ENCODE measurements at places on chromosomes 11 and 22.
A peak's percentile ranks its signal among the peaks of the same experiment; 100 is the strongest.

- DNase-seq = no peak
Observed at GRCh38 chr11:23539556-23539955, 679.3 kb upstream of the CCDC179 start.

DNA sequence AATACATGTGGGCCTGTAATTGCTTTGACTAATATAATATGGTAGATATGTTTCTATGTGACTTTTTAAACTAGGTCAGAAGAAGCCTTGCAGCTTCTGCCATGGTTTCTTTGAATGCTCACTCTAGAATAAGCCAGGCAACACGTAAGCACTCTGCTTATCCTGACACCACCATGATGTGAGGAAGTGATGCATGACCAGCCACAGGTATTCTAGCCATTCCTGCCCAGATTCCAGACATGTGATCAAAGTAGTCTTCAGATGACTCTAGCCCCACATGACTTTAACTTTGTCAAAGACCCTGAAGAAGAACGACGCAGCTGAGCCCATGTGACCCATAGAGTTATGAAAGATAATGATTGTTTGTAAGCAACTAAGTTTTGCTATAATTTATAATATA, 276.1 kb upstream of the NCAM1 start:
- DNase-seq = no peak

DNA sequence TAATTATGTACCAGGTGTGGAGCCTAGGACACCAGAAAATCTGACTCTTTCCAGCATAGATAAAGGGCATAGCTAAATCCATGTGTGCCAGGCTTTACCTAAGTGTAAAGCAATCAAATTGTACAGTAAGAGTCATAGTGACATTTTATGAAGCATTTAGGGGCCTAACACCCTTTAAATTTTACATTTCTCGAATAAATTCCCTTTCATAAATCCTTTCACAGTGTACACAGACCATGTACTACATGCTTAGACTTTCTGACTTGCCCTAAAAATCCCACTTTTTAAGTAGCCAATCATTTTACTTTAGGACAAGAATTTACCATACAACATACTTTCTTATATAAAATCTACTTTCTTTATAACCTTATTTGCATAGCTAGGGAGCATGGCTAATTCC, 727.6 kb upstream of the LUZP2 start:
- no peak for DNase-seq

- DNase-seq = no peak
Observed at GRCh38 chr11:133122256-133122655, 410.0 kb downstream of the OPCML start.

DNA sequence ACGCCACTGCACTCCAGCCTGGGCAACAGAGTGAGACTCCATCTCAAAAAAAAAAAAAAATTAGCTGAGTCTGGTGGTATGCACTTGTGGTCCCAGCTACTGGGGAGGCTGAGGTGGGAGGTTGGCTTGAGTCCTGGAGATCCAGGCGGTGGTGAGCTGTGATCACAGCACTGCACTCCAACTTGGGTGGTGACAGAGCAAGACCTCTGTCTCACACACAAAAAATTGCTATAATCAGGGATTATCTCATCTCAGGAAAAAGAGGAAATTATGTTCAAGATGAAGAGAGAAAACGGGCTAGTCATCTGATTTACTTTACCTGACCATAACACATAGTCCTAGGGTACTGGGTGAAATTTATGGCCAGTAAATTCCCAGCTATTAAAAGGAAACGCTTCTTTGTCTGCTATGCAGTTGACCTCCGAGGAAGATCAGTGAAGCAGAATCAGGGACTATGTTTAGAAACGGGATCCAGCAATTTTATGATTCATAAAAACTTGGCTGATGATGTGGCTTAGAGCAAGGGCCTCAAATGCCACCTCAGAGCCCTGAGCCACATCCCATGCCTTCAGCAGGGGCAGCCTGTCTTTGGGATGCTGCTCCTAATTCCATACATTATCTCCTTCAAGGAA, 386.2 kb downstream of the NTM start:
- no peak for DNase-seq

GRCh38 chr11:68050371-68050841, 11.6 kb downstream of the TCIRG1 start:
- DNase-seq = no peak

DNA sequence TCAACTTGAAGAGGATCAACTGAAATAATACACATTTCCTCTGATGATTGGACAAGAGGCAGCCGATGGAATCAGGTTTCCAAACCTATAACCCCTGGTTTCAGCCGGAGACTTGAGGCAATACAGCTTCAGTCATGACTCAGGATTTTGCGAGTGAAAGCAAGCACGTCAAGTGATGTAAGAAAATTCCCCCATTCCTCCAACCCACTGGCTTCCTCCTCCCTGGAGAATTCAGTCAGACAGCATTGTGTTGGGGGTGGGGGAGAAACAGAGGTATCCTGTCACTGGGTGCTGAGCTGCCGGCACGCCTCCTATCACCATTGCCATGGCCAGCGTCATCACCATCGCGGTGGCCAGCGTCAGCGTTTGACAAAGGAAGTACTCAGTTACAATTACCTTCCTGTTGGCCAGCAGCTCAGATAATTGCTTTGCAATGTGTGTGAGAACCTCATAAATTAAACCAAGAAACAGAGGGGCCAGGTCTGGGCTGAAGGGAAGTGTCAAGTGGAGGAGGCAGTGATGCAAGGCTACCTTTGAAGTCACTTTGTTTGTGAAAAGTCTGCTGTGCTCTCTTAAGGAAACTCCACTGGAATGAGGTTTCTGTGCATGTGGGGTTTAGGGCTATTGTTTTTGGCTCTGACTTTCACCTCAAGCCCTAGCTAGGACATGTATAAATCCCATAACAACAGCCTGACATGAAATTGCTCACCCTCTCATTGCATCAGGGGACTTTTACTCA, 50.2 kb downstream of the LIF start:
- peak; percentile 37 for DNase-seq

DNA sequence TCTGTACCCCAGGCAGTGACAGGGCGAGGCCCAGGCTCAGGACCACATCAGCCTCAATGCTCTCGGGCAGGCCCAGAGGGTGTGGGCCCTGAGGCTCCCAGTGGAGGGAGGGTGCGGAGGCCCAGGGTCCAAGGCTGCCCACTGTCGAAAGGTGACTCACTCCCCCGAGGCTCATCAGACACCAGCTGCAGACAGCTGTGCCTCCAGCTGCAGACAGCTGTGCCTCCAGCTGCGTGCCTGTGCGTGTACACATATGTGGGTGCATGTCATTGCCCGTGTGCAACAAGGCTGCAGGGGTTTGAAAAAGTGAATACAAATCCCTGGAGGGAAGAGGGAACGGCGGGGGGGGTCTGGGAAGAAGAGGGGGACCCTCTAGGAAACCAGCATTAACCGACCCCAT, 134.3 kb downstream of the BRD1 start:
- DNase-seq = no peak

DNA sequence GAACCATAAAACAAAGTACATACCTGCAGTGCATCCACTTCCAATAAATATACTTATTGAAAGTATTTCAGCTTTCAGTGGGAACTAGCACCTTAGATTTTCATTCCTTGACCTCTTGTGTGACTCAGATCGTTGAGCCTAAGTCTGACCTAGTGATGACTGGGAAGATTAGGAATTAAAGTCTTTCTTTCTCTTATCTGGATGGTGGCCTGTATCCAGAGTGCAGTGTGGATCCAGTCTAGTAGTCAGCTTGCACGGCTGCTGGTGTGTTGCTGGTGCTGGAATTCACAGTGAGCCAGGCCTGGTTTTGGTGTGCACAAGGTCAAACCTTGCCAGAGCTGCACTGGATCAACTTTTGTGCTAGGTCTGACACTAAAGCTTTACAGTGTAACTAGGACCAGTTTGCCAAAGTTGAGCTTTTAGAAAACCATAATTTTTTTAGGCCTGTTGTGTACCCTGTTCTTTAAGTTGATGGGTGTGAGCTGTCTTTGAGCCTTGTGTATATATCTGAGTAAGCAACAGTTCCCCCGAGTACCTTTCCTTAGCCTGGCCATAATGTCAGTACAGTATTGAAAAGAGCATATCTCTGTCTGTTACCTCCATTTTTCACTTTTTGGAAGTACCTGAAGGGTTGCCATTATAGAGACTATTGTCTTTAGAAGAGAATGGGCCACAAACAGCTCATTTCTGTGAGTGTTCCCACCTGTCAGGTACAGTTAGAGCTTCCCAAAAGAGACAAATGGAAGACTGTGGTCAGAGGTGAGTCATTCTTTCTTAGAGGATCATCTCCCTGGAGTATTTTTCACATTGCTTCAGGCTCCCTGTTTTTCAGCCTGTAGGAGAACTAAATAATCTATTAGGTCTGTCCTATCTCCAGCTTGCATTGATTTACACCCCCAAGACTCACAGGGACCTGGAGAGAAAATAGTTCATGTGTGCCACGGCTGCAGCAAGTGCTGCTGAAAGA, 89.8 kb downstream of the ALX4 start:
- no peak for DNase-seq

DNA sequence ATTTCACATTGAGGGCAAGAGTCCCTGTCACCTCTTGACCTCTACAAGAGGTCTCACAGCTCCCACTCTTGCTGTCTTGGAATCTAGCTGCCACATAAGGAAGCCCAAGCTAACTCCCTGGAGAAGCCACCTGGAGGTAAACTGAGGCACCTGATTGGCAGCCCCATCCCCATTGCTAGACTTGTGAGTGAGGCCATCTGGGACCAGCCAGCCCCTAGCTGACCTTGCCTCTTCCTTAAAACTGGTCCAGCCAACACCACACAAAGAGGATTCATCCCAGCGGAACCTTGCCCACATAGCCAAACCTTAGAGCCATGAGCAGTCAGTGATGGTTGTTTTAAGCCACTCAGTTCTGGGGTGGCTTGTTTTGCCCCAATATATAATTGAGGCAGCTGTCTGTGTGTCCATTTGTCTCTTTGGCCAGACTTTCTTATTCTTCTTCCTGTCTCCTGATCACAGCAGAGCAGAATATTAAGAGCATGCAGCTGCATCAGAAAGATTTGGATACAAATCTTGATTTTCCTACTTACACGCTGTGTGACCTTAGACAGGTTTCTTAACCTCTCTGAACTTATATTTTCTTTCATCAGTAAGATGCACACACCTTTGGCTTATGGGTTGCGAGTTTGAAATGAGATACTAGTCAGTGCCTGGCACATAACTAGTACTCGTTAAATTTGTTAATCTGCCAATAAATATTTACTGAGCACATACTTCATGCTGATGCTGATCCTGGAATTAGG, 74.3 kb upstream of the TP53I11 start:
- DNase-seq = no peak

- no peak for DNase-seq
Observed at GRCh38 chr11:102528618-102529017, 1.9 kb downstream of the MMP7 start.

DNA sequence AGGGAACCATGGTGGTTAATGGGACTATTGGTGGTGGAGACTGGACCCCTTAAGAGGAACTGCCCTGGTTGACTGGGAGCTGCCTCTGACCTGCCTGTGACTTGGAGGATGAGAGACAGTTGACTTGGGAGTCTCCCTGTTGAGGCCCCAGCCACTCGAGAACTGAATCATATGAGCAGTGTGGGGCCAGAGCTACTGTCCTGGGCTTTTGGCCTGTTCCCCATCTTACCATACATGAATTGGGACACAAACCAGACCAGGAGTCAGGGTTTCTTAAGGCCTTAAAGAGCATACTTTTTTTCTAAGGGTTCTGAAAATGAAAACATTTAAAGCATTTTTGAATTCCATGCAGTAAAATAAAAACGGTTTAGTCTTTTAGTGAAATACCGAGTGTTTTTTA, 92.8 kb downstream of the TEAD1 start:
- no peak for DNase-seq

Data from stimulated activated CD8-positive, alpha-beta memory T cell treated with anti-CD3 and anti-CD28 coated beads, Interleukin-7, amount 100 ng/mL, for 48 hours (primary cell).